ENCODE measurements at places on chromosomes 2 and 18. TPM values are rescaled to one million over a fixed set of nuclear protein-coding genes. Genes with fewer than 3 reads are reported as not detected.

MLPH gene
- 1.2 TPM for polyA plus RNA-seq

SEC11C gene
- 10.5 TPM for polyA plus RNA-seq

ANKRD62 gene
- polyA plus RNA-seq = not detected

SERPINB13 gene
- 5.8 TPM for polyA plus RNA-seq

GRHL1 gene
- not detected for polyA plus RNA-seq

CLASP1 gene
- polyA plus RNA-seq = 49.9 TPM

TANC1 gene
- polyA plus RNA-seq = 32.3 TPM

INHBB gene
- polyA plus RNA-seq = 0.96 TPM

KCNF1 gene
- polyA plus RNA-seq = 2.4 TPM

ITM2C gene
- 247 TPM for polyA plus RNA-seq

GTF2A1L gene
- not detected for polyA plus RNA-seq

SCYGR3 gene
- not detected for polyA plus RNA-seq

SPC25 gene
- polyA plus RNA-seq = not detected

SFXN5 gene
- 6.9 TPM for polyA plus RNA-seq
